ENCODE measurements at places on chromosomes 6 and 20.

DNA sequence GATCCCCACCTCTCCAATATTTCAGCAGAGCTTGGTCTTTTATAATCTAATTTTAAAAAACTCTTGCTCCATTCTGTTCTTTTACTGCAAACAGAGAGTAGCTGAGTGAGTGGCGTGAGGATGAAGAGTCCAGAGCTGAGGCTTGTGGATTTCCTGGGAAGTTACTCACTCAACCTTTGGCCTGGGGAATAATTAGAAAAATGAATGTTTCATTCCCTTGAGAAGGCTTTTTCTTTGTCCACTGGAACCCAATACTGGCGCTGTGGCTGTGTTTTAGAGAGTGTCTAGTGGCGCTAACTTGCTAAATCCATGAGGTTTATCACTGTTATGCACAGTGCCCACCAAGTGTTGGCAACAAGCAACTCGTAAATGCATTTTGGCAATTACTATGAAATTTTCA is 251.5 kb downstream of the HIVEP2 start:
- DNase-seq: no peak

GRCh38 chr6:148790817-148791216 is 44.0 kb downstream of the UST start:
- DNase-seq: no peak

DNA sequence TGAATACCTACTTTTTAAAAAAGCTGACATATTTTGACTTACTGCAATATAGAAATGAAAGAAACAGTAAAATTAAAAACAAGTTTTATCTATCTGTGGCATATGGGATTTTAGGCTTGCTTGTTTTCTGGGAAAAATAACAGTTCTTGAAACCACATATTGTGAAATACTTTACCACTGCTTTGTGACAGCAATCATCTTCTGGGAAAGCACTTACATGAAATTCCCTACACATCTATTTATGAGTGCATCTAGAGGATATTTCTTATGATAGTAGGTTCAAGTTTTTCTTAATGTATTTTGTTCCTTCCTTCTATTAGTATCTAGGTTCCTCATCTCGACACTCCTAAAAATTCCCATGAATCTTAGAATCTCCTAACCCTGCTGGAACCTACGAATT is 75.2 kb downstream of the STXBP5 start:
- no peak for DNase-seq

DNA sequence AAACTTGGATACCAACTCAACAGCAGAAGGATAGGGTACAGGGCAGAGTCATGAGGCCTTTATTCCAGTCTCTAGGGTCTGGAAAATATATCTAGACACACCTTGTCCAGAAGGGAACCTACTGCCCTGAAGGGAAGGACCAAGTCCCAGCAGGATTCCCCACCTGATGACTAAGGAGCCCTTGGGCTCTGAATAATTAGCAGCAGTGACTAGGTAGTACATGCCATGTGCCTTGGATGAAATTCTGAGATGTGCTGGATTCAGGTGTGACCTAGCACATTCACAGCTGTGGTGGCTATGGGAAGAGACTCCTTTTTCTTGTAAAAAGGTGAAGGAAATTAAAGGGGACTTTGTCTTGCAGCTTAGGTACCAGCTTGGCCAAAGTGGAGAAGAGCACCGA is 364.3 kb upstream of the PTCHD4 start:
- no peak for DNase-seq

DNA sequence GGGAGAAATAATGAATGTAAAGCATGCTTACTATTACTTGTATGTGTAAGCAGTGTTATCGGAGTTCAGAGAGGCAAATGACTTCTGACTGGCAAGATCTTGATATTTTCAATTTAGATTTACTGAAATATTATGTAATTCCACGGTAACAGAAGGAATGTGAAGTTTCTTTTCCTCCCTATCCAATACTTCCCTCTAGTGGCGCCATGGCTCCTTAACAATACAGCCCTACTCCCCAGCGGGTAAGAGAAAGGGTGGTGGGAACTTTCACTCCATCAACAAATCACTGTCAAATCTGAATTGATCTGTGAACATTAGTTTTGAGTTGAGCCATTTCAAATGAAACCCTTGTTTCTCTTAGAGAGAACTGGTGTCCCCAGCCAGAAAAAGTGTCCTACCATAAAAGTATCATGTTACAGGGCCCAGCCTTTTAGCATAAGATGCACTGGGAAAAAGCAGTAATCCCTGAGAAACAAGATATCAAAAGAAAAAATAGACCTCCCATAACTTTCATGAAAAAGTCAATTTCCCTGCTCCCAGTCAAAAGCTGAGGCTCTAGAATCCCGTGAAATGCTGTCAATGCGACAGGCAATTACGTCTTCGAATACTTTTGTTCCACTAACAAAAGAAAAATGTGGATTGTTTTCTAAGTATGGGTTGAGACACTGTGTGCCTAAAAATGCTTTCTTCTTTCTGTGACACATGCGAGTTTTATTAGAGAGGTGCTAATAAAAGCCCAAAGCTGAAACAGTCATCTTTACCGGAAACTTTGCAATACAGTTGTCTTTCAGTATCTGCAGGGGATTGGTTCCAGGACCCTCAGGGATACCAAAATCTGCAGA is 12.9 kb downstream of the COX7A2 start:
- no peak for DNase-seq

- no peak for DNase-seq
Observed at GRCh38 chr6:108676555-108676954, 115.8 kb downstream of the FOXO3 start.

GRCh38 chr6:82022614-82023129 is 224.9 kb downstream of the IBTK start:
- DNase-seq: no peak

- no peak for DNase-seq
Observed at GRCh38 chr20:61619751-61620150, 367.7 kb downstream of the CDH4 start.

- DNase-seq: no peak
Observed at GRCh38 chr6:75922226-75922625, 150.2 kb downstream of the IMPG1 start.

- DNase-seq: no peak
Observed at GRCh38 chr6:37565267-37566110, 65.8 kb upstream of the CCDC167 start.

- no peak for DNase-seq
Observed at GRCh38 chr20:46243707-46244628, 64.3 kb downstream of the CDH22 start.

DNA sequence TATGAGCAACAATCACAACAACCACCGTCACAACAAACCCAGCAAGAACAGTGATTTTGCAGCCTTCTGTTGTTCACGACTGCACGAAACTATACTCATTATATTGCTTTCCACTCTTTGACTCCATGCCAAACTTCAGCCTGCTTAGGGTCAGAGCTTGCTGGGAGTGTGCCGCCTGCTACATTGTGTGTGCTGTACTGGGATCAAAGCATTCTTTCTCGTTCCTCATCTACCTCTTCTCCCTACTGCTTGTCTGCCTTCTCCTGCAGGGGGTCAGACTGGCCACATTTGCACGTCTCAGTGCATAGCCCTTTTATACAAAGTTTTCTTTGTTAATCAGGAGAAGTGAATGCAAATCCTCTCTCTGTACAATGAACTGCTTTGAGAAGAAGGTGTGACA is 401.6 kb upstream of the CITED2 start:
- no peak for DNase-seq

DNA sequence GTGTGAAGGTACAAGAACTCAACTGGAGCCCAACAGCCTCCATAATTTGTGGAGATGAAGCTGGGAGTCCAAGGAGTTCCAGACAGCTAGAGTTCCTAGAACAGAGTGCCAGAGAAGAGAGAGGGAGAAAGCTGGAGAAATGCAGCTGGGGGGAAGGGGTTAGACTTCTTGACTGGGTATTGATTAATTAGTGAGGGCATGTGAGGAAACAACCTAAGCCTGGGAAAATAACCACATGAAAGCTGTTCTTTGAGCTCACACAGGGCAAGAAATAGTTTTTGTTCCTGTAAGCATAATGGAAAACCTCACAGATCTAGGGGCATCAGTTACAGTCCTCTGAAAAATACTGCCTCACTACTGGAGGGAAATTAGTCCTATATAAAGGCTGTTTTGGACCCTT is 230.5 kb upstream of the FKBP1C start:
- DNase-seq: no peak

- DNase-seq: no peak
Observed at GRCh38 chr6:136684466-136684865, 107.8 kb downstream of the MAP3K5 start.

DNA sequence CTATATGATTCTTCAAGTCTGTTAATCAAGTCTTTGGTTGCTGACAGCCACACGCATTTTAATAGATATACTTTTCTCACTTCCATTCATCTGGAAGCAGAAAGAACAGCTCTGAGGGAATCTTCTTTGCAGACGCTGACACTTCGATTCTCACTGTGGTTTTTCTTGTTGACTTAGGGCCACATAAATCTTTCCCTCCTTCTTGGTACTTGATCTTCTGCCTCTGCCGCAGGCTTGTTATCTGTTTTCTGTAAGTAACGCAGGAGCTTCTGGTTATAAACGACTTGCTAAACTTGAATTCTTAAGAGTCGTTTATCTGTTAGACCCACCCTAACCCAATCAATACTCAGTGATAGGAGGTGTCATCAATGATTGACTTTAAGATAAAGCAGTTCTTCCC is 268.8 kb upstream of the SULF2 start:
- no peak for DNase-seq

GRCh38 chr20:18133962-18134361 is 3.7 kb upstream of the KAT14 start:
- DNase-seq: no peak

GRCh38 chr6:83051377-83052172 is 14.1 kb downstream of the UBE3D start:
- no peak for DNase-seq

GRCh38 chr6:101393251-101393828 is at the start of gene GRIK2:
Gene GRIK2, plus strand, starts transcription at chr6:101393708.
- DNase-seq: no peak

GRCh38 chr6:152426276-152426675 is 210.9 kb downstream of the SYNE1 start:
- DNase-seq: no peak

GRCh38 chr6:31821301-31822035 is 6.1 kb upstream of the HSPA1B start:
- DNase-seq: peak; percentile 32

- DNase-seq: no peak
Observed at GRCh38 chr20:21174516-21175239, 48.8 kb downstream of the KIZ start.

GRCh38 chr6:139392794-139393193 is 18.3 kb upstream of the CITED2 start:
- no peak for DNase-seq

DNA sequence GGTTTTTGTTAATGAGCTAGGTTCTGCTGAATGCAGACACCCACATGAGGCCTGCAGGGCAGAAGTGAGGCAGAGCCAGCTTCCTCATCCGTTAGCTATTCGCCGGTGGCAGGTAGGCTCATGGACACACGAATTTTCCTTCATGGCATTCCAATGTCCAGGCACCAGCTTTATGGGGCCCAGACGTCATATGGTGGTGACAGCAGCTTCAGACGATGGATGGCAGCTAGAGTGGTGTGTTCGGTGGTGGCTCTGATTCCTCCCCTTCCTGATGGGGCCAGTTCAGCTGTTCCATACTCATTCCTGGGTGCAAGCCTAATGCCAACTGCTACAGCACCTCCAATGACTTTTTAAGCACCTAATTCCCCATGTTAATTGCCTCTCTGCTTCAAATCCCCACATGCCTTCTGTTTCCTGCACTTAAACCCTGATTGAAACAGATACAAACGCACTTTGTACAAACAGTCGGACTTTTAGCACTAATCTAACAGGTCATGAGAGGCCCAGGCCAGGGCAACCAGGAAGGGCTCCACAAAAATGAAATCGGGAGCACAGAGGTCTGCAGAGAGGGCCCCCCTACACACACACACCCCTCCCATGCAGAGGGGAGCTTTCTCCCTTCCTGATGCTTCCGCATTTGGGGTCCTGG is 35.7 kb upstream of the MLN start:
- DNase-seq: no peak

DNA sequence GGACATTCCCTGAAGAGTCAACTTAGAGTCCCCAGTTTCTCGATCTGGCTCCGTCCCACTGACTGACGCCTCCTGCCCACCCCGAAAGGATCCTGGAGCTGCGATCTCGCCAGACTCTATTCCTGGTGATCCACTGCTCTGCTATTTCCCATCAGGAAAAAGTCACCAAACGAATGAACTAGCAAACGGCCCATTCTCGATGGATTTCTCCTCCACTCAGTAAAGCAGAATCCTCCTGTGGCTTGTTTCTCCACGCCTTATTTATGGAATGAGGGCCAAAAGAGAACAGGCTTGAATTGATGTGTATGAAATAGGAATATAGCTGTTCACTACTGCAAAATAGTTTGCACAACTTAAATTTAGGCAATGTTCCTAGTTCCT is 5.4 kb downstream of the NKX2-4 start:
- no peak for DNase-seq

- DNase-seq: no peak
Observed at GRCh38 chr6:46626228-46626909, 26.2 kb downstream of the CYP39A1 start.

DNA sequence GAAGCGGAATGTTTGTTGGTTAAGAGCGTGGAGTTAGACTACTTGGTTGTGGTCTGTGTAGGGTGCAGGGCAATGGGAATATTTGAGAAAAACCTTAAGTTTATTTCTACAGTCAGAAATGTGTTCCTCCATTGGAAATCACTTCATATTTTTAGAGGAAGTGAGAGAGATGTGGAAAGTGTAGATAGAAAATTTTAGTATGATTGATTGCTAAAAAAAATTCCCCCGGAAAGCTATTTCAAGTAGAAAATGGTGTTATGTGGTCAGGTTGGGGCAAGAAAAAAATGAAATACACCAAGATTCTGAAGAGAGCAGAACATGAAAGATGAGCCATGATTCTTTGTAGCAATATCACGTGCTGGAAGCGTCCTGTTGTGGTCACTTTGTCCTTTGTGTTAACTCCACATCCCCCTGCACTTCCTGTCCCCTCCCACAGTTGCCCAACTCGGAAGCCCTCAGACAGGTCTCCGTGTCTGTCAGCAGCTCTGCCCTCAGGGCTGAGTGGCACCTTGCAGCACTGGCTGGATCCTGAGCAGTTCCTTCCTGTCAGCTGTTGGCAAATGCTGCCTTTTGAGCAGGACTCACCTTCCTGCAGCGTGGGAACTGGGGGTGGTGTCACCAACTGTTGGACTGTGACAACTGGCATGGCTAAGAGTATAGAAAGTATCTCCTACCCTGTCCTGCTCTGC is 137.5 kb upstream of the SLC24A3 start:
- no peak for DNase-seq

DNA sequence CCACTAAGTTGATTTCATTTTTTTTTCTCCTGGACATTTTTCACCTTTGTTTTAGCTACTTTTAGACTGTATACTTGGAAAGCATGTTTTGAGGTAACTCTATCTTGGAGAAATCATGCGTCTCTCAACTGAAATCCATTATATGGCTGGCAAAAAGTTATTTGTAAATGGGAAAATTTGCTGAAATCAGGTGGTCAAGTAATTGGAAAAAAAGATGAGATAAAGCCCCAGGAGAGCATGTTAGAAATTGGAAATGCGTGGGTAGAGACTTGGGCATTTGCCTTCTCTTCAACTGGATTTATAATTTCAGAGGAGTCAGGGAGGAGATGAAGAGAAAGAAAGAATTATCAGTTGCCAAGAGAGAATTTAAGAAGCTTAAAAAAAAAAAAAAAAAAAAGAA is 217.1 kb upstream of the MAP3K7 start:
- DNase-seq: no peak

- no peak for DNase-seq
Observed at GRCh38 chr6:100084991-100085364, 91.0 kb upstream of the MCHR2 start.
